A549 treated with DMSO at 1 μM for 4 hours (cell line): ENCODE measurements at places on chromosomes 5 and 9. TPM values are rescaled to one million over a fixed set of nuclear protein-coding genes. Genes with fewer than 3 reads are reported as not detected.

Gene PAPPA
- 27.7 to 47.1 TPM (median 38.6 TPM) in 5 replicates for total RNA-seq

Gene TMEM38B
- total RNA-seq, result 13.9 to 19.4 TPM (median 18.1 TPM) in 5 replicates

Gene OLFML2A
- 17.4 to 26.2 TPM (median 23.6 TPM) in 5 replicates for total RNA-seq

Gene IFNA13
- not detected in 5 replicates for total RNA-seq

Gene LHX2
- total RNA-seq, result 4.4 to 7.1 TPM (median 4.9 TPM) in 5 replicates

Gene ADAMTS19
- total RNA-seq, result not detected in 5 replicates

Gene GFI1B
- 0.06 to 0.15 TPM (median 0.06 TPM) in 3 of 5 replicates, not detected in the others for total RNA-seq

Gene GDNF
- not detected in 5 replicates for total RNA-seq

Gene CD72
- total RNA-seq, result 0.06 to 0.13 TPM (median 0.10 TPM) in 3 of 5 replicates, not detected in the others

Gene KLF4
- total RNA-seq, result 11.6 to 17.8 TPM (median 13.9 TPM) in 5 replicates

Gene CSF1R
- total RNA-seq, result 0.05 to 0.37 TPM (median 0.09 TPM) in 5 replicates

Gene MRPL41
- total RNA-seq, result 39.5 to 86.1 TPM (median 78.7 TPM) in 5 replicates

Gene AUH
- 6.8 to 12.2 TPM (median 10.5 TPM) in 5 replicates for total RNA-seq

Gene TEK
- total RNA-seq, result 0.05 to 0.15 TPM (median 0.07 TPM) in 5 replicates

Gene CCDC171
- total RNA-seq, result 0.31 to 0.49 TPM (median 0.40 TPM) in 5 replicates

Gene MEGF10
- not detected in 5 replicates for total RNA-seq

Gene CCL27
- 0.27 to 0.39 TPM (median 0.34 TPM) in 4 of 5 replicates, not detected in the other for total RNA-seq

Gene TMEM174
- not detected in 5 replicates for total RNA-seq

Gene LRRC26
- total RNA-seq, result 0.26 to 1.5 TPM (median 1.0 TPM) in 5 replicates

Gene DMRTA1
- total RNA-seq, result 0.94 to 1.2 TPM (median 1.1 TPM) in 5 replicates

Gene KLF9
- 0.49 to 0.71 TPM (median 0.59 TPM) in 5 replicates for total RNA-seq

Gene OR1J2
- total RNA-seq, result 0.10 TPM in 1 of 5 replicates, not detected in the others

Gene SKP2
- total RNA-seq, result 19.7 to 25.2 TPM (median 24.3 TPM) in 5 replicates

Gene SLC46A2
- not detected in 5 replicates for total RNA-seq

Gene HDAC3
- 44.8 to 53.9 TPM (median 50.6 TPM) in 5 replicates for total RNA-seq

Gene SMU1
- 20.3 to 22.2 TPM (median 22.1 TPM) in 5 replicates for total RNA-seq

Gene CTXN3
- not detected in 5 replicates for total RNA-seq
